ENCODE measurements at places on chromosomes 7 and 10.

- DNase-seq, result no peak
Observed at GRCh38 chr10:78292250-78292981, 258.8 kb downstream of the RPS24 start.

DNA sequence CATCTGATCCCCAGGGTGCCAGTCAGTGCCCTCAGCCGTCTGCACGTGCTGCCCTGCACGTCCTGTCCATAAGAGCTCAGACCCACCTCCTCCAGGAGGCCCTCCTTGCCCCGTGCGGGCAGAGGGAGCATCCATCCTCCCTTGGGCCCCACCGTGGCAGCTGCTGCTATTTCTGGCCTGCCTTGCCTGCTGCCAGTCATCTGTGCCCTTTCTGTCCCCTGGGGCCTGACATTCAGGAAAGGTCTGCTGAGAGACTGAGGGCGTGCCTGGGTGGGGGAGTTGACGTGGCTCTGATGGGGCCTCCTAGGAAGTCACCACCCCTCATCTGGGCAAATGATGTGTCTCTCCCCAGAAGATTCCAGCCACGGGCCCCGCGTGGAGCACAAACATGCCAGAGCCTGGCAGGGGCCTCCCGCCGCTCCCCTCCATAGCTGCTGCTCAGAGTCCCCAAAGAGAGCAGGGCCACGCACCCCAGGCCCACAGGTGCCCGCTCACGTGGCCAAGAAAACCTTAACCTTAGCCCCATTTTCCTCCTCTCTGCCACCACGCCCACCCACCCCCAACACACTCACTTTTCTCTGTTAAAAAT is 21.8 kb downstream of the DPYSL4 start:
- DNase-seq, result no peak

GRCh38 chr7:11436316-11436715 is 395.7 kb downstream of the THSD7A start:
- DNase-seq, result no peak

DNA sequence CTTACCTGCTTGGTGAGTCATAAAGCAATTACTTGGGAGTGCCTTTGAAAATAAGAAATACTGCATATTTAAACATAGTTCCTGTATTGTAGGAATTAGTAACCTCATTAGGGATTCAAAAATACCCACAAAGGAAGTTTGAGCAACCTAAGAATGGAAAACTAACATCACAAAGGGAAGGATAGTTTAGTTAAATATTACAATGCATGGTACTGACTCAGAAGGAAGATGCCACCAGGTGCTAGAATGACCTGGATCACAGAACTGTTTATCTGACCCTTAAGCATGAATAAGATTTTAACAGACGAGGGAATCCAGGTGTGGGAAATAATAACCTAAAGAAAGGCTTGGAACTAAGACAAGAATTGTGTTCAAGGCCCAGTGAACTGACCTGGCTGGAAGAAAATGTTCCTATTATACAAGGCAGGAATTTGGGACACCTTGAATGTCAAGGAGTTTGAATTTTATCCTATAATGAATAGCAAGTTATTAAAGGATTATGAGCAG is 106.4 kb downstream of the GSAP start:
- no peak for DNase-seq

GRCh38 chr10:133420579-133420978 is 3.8 kb downstream of the SPRN start:
- no peak for DNase-seq

DNA sequence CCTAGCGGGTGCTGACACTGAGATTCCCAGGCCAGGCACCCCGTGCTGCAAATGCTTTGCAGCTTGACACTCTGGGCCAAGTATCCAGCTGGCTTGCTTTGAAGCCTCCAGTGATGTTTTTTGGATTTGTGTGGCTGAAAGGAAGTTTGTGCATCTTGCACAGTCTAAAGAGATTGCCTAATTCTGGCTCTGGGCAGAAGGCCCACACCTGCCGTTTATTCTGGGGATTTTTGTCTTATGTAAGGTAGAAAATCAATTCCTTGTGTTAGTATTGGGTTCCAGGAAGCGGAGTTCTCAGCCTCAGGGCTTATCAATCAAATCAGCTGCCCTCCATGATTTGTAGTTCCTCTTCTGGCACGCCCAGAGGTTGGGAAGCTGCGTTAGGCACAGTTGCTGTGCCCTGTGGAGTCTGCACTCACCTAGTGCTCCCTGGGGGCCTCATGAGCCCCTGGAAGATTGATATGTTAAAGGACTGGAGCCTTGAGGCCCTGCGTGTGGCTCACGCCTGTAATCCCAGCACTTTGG is 8.4 kb upstream of the PURB start:
- no peak for DNase-seq

DNA sequence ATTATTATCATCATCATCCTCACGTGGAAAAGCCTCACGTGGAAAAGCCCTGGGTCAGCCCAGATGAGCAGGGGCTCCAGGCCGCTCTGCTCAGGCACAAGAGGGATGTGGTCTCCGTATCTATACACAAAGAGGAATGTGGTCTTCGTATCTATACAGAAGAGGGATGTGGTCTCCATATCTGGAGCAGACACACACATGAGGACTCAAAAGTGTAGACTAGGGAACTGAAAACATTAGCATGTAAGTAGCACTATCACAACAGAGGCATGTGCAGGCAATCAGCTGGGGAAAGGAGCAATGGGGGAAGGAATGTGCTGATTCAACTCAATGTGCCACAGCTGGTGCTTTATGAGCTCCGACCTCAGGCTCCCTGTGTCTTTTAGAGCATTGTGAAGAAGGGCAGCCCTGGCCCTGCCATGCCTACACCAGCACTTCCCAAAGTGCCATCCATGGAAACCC is 86.5 kb downstream of the PLXNA4 start:
- no peak for DNase-seq

DNA sequence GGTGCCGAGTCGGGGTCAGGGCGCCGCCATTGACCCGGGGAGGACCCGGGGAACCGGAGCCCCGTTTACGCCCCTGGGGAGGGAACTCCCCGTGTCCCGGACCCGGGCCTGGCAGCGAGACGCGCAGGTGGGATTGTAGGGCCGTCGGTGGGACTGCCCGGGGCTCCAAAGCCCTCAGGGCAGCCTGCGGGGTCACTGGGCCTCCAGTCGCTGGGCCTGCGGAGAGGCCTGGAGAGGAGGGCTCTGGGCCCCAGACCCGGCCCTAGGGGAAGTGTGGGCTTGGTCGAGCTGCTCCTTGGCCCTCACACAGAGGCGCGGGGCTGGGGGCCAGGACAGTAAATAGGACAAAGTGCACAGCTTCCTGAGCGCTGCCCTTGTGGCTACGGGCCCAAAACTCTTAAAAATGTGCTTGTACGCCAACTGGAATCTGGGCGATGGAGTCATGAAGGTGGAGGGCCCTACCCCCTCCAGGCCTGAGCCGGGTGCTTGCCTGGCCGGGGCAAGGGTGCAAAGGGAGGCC is 657 bp downstream of the ECHDC3 start:
- no peak for DNase-seq

GRCh38 chr10:123428391-123428790 is 237.8 kb upstream of the GPR26 start:
- no peak for DNase-seq

DNA sequence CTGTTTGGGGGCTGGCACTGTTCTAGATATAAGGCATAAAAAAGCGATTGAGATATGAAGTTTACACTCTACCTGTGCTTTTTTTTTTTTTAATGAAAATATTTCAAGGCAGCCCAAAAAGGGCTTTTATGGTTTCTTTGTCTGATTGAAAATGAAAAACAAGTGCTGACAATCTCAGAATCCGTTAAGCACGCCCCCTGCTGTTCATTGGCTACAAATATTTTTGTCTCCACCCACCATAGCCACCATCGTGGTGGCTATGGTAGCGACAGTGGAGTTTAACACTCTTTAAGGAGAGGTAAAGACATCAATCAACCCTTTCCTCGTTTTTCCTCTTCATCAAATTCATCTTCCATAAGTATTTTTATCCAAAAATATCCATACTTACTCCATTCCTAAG is 94.2 kb downstream of the CD36 start:
- no peak for DNase-seq

- DNase-seq, result no peak
Observed at GRCh38 chr10:71530781-71531180, 134.1 kb downstream of the CDH23 start.

- DNase-seq, result no peak
Observed at GRCh38 chr7:50960621-50961310, 178.1 kb upstream of the GRB10 start.

- no peak for DNase-seq
Observed at GRCh38 chr10:70432101-70432500, 9.4 kb downstream of the NODAL start.

DNA sequence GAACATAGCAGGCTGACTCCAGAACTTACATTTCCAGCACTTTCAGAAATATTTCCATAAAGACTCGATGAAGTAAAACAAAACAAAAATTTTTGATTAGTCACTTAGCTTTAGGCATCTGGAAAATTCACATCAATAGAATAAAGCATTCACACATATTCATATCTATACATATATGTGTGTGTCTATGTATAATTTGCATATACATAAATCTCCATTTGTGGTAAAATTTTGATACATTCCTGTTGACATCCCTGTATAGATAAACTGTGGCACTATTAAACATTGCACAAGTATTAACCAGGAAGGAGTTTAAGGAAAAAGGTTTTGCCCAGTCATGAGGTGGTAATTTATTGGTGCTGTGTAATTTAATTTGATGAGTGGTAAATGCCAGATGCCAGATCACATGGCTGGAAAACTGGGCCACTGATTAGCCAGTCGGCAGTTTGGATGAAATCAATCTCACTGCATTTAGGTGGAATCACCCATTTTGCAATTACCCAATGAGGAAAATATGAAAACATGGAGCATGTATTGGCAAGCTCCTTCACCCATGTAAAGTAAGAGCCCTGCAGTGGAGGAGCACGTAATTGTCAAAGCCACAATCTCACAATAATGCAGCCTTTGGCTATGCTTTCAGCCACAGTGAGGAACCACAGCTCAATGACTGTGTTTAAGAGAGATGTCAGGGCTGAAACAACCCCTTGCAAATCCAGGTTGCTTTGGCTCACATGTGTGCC is 294.6 kb downstream of the RNLS start:
- DNase-seq, result no peak
